Cerebellar cortex (tissue), 1 donor: ENCODE measurements at places on chromosomes 1 and 21.

DNA sequence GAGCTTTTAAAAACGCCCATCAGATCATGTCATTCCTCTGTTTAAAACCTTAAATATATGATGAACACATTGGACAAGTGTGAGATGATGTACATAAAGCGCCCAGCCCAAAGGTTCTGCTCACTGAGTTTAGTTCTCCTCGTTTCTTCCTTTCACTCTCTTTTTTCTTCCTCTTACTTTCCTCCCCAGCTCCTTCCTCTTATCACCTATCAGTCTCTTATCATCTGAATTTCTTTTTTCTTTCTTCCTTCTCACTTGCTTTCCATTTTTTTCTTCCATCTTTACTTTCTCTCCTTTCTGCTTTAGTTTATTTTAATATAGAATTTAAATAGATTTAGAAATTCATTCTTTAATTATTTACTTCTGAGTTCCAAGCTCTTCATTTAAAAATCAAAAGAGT is 17.8 kb upstream of the POGZ start:
- DNase-seq, result no peak

- no peak for DNase-seq
Observed at GRCh38 chr1:187854457-187854856, 1025.7 kb downstream of the PLA2G4A start.

DNA sequence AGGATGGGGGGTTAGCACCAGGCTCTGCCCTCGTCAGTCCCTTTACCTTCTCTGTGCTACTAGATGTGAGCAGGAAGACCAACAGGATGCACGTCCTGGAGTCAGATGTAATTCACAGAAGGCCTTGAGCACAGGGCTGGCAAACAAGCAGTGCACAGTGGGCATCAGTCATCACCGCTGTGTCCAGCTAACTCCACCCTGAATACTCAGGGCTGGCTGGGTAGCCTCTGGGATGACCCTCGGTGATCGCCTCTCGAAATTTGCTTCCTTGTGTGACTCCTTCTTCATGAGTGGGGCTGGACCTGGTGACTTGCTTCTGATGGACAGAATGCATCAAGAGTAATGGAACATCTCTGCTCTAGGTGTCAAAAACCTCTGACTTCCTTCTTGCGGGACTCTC is 92.2 kb upstream of the TMPRSS2 start:
- DNase-seq, result no peak

GRCh38 chr1:174023440-174023839 is 1.3 kb upstream of the RC3H1 start:
- DNase-seq, result peak; percentile 88

GRCh38 chr1:94734963-94735901 is 84.9 kb upstream of the SLC44A3 start:
- DNase-seq, result no peak

GRCh38 chr21:40474513-40474912 is 372.4 kb downstream of the DSCAM start:
- DNase-seq, result no peak

DNA sequence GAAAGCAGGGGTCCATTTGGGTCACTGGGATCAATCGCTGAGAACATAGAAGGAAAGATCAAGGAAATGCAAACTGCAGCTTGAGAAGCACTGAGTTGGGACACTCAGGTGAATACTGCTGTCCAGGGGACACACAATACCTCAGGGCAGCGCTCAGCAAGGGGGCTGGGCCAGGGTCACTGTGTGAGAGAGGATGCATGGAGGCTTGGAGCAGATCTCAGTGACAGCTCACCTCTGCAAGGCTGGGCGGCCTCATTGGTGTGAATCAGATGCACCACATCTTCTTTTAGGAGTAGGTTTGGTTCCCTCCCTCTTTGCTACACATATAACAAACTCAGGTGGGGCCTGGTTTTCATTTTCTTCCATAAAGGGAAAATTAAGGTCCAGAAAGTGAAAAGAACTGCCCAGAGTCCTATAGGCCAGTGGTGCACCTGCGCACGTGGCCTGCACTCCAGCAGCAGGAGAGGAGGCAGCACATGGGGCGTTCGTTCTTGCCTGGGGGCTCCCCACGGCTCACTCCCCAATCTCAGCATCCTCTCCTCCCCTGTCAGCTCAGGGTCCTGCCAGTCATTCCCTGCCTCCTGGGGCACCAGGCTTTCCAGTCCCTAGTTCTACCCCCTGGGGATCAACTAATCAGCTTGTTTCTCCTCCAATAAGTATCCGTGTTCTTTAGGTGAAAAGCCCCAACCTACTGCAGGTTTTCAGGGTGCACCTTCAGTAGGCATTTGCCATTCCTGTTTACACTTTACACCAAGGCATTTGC is 1.5 kb downstream of the A3GALT2 start:
- no peak for DNase-seq

GRCh38 chr1:96520579-96520947 is 201.0 kb upstream of the PTBP2 start:
- DNase-seq, result no peak

DNA sequence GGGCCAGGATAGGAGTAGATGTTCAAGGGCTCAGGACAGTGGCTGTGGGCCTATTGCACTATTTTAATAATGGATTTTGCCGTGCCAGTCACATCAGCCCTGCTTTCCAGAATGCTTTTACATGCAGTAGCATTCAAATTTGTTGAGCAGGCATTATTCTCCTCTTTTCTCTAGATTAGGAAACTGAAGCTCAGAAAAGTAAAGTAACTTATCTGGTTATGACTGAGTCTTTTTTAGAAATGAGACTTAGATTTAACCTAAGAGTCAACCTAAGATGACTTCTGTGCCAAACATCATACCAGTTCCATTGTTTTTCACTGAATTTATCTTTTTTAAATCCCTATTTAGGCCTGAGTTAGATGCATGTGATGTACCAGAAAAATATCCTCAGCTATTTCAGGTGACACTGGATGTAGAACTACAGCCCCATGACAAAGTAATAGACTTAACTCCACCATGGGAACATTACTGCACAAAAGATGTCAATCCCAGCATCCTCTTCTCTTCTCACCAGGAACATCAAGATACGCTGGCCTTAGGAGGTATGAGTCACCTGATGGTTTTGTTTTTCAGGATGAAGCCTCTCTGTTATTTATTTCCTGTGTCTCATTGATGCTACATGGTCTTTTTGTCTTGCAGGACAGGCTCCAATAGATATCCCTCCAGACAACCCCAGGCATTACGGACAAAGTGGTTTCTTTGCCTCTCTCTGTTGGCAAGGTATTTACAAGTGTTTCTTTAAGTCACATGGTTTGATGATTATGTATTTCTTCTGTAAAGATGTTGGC is 31.4 kb upstream of the LEPR start:
- DNase-seq, result no peak

GRCh38 chr1:15110867-15111230 is 42.7 kb upstream of the TMEM51 start:
- no peak for DNase-seq

- DNase-seq, result no peak
Observed at GRCh38 chr1:188427642-188428041, 1598.9 kb downstream of the PLA2G4A start.

DNA sequence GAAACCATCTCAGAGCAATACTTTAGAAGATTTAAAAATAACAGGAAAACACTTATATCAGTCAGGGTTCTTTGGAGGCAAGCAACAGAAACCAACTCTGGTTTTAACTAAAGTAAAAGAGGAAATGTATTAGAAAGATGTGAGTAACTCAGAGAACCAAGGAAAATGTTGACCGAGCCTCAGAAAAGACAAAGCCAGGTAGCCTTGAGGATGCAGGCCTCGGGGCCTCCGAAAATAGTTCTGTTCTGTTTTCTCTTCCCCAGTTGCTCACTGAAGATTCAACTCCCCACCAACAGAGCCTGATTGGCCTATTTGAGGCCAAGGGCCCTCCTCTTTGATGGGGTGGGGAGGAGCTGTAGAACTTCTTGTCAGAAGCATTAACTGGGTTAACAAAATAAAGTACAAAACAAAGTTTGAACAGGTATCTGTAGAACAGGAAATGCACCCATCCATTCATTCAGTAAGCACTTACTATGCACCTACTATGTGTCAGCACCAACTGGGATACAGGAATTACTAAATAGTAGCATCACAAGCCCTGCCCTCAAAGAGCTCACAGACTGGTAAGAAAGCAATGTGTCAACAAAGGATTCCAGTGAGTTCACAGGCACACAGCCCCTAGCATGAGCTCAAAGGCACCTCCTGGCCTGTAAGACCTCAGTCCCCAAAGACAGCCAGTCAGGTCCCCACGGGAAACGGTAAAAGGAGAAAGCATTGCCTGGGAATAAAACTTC is 12.6 kb downstream of the SLAMF8 start:
- no peak for DNase-seq

- DNase-seq, result no peak
Observed at GRCh38 chr1:34425785-34426184, 249.1 kb downstream of the C1orf94 start.

DNA sequence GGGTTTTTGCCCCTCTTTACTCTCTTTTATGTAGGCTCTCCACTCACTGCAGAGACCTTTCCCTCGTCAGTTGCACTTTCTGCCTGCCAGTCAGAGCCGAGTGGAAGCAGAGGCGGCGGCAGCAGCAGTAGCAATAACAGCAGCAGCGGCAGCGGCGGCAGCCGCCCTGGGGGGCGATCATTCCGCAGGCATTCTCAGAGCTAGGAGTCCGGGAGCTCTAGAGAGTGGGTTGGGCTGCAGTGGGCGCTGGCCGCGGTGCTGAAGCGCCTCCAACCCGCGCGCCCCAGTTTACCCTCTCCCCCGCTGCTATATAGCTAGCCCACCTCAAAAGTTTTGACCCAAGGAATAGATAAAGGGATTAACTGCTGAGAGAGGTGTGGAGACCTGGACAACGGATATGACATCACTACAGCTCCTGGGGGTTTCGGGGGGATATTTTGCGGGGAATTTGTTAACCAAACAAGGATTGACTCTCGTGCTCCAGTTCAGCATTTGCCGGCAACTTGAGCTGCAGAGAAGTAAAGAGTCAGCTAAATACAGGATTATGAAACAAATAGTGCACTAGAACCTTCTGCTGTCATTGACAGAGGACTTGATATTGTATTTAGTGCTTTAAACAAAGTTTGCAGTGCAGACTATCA is at the start of gene OLFM3:
TSS of gene OLFM3 (minus strand) at position 102 of the 641 bp plus-strand sequence.
- DNase-seq, result peak; percentile 64

GRCh38 chr1:47962750-47963492 is 34.3 kb downstream of the TRABD2B start:
- no peak for DNase-seq

DNA sequence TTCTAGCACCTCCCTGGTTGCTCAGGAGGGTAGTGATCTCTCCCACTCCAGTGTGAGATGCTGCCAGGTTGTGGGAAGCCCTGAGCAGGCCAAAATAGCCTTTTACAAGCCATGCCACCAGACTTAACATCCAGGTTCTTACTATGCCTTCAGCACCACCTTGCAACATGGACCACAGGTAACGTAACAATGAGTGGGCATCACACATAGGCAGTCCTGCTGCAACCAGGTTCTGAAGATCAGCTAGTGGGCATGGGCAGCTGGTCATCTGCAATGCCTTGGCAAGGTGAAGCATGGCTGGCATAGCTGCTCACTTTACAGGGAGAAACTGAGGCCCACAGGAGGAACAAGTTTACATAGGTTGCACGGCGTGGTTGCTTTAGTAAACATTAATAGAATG is 40.7 kb downstream of the DHCR24 start:
- DNase-seq, result no peak

GRCh38 chr1:109877317-109877771 is 33.3 kb upstream of the CSF1 start:
- peak; percentile 70 for DNase-seq

DNA sequence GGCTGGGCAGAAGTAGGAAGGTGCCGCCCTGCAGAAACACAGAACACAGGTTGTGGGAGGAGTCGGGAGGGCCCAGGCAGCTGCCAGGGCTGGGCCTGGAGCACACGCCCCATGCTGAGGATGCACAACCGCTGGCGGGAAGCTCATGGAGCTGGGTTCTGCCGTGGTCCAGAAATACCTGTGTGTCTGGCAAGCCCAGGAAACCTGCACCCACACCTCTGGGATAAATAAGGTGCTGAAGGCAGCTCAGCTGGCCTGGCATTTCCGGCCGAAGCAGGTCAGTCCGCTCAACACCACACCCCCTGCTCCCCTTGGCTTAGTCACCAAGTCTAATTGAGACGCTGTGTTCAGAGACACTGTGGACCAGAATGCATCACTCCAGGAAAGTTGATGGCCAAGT is 32.1 kb downstream of the CTNNBIP1 start:
- DNase-seq, result no peak

DNA sequence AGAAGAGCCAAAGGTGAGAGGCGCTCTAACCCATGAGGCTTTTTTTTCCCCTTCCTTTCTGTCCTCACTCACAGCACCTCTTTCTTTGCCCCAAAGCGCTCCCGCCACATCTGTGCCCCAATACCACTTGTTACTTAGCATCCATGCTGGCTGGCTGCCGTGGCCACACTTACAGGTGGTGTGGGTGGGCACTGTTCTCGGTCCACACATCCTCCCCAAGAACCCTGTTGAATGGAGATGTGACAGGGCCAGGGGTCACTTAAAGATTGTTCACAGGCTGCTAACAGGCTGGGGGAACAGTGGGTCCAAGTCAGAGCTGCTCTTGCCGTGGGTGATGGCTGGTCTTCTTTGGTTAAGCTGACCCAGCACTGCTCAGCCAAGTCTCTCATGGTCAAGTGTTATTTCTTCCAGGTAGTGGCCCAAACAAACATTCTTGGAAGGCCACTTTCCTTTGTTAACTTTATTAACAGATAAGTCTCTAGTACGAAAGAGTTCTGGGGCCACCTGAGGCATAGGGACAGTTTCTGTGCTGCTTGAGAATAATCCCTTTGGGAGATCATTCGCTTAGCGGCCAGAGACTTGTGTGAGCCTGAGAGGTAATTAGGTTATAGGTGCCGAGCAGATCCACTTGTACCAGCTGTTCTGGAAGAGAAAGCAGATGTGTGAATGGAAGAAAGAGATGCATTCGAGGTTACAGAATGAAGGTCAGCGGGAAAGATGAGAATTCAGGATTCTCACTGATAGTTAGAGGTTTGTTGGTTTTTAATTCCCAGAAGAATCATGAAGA is 62.6 kb upstream of the IRF2BP2 start:
- no peak for DNase-seq

DNA sequence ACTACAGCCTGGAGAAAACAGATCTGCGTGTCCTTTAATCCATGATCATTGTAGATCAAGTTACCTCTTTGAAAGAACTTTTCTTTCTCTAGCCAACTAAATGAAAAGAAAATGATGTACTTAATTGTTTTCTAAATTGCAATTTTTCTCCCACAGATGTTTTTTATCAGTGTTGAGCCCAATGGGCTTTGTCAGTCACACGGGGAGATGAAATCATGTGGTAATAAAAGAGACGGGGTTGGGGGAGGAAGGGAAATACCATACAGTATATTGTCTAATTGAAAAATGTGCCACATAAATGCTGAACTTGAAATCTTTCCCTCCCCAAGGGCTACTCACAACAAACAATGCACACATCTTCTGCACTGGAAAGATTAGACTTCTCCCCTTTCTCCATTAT is 58.4 kb downstream of the NTMT2 start:
- no peak for DNase-seq

DNA sequence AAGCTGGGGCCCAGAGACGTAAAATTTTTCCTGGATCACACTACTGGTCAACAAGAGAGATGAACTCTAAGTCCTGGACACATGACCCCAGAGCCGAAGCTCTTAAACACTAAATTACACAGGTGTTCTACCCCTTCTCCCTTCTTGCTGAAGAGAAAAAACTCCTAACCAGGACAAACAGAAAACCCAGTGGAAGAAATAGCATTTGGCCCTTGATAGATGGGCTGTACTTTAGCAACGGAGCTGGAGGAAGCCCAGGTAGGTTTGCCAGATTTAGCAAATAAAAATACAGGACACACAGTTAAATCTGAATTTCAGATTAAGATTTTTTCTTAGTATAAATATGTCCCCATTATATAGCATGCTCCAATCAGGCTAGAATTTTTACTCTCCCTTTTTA is 72.7 kb downstream of the DIRAS3 start:
- no peak for DNase-seq

GRCh38 chr1:100722221-100722620 is 2.7 kb downstream of the VCAM1 start:
- no peak for DNase-seq
